IPS-NIHi11 (cell line): ENCODE measurements at places on chromosomes 6 and 20.

DNA sequence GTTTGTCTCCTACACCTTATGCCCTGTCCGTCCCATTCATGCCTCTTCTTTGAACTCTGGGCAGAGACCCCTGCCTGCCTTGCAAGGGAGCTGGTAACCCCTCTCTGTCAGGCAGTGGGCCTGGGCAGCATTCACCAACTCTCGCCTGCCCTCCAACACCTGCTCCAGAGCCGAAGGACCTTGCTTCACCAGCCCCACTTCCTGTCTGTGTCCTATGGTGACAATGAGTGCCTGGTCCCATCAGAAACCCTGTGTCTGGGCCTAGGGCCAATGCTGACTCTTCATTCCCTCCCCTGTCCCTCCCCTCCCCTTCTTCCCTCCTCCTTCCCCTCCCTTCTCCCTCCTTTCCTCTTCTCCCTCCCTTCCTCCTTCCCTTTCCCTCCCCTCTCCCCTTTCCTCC, 22.8 kb upstream of the PCMTD2 start:
- DNase-seq: no peak

GRCh38 chr6:122800906-122801305, 11.8 kb downstream of the SMPDL3A start:
- no peak for DNase-seq

DNA sequence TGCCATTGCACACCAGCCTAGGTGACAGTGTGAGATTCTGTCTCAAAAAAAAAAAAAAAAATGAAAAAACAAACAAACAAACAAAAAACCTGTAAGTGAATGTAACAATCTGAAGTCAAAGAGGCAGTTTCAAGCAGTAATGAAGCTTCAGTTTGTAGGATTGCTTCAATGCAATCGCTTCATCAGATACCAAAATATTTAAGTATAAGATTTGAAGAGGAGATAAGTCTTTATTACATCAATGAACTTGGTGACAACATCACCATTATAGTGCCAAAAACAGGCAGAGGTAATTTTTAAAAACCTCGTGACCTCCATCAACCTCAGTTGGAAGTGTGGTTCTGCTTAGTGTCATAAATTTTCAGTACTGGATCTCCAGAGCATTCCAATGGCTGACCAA, 74.7 kb downstream of the MYLK4 start:
- DNase-seq: no peak

- no peak for DNase-seq
These were observed 12.2 kb downstream of the GTPBP2 start for GRCh38 chr6:43616725-43617472.

- DNase-seq: no peak
These were observed 9.9 kb upstream of the KIF25 start for GRCh38 chr6:167987396-167988153.

- no peak for DNase-seq
These were observed 82.2 kb downstream of the ZDHHC14 start for GRCh38 chr6:157462956-157463742.

- DNase-seq: peak; percentile 48
These were observed 117.1 kb upstream of the EEF1E1 start for GRCh38 chr6:8219352-8219943.

GRCh38 chr6:133376743-133377142, 135.6 kb downstream of the EYA4 start:
- DNase-seq: no peak

DNA sequence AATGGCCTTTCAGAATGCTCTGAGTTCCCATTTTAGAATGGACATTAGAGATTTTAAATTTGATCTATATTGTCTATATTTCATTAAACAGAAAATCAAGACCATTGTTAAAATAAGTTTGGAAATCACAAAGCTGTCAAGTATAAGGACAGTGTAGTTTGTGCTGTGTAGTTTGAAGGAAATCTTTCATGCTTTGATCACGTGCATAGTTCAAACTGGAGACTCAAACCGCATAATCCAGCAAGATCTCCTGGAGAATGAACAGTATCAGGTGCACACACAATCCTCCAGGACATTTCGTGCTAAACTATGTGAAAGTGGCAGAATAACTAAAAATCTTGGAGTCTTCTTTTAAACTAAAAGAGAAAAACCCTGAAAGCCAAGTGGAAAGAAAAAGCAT, 60.8 kb upstream of the TBXT start:
- DNase-seq: no peak

- no peak for DNase-seq
These were observed 106.5 kb downstream of the TOX2 start for GRCh38 chr20:44021186-44021585.

- no peak for DNase-seq
These were observed 682 bp upstream of the CHD6 start for GRCh38 chr20:41618807-41619311.

GRCh38 chr6:52568320-52568719, 8.5 kb downstream of the TRAM2 start:
- no peak for DNase-seq

GRCh38 chr6:38118791-38119365, 299.4 kb downstream of the ZFAND3 start:
- no peak for DNase-seq

DNA sequence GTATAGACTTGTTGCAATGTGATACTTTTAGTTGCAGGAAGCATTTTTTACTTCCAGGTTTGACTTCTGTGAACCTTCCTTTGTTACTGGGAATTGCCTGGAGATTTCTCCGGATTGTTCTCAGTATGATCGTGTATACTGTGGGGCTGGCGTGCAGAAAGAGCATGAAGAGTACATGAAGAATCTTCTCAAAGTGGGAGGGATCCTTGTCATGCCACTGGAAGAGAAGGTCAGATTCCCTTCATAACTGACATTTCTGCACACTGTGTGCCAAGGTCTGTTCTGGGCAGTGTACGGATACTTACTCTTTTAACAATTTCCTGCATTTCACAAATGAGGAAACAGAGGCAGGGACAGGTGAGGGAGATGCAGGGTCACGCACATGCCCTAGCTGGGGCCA, 9.7 kb downstream of the PCMTD2 start:
- no peak for DNase-seq

GRCh38 chr20:57999465-58000111, 228.9 kb downstream of the ANKRD60 start:
- peak; percentile 73 for DNase-seq

- no peak for DNase-seq
These were observed 109.7 kb downstream of the RCAN2 start for GRCh38 chr6:46381579-46381978.

DNA sequence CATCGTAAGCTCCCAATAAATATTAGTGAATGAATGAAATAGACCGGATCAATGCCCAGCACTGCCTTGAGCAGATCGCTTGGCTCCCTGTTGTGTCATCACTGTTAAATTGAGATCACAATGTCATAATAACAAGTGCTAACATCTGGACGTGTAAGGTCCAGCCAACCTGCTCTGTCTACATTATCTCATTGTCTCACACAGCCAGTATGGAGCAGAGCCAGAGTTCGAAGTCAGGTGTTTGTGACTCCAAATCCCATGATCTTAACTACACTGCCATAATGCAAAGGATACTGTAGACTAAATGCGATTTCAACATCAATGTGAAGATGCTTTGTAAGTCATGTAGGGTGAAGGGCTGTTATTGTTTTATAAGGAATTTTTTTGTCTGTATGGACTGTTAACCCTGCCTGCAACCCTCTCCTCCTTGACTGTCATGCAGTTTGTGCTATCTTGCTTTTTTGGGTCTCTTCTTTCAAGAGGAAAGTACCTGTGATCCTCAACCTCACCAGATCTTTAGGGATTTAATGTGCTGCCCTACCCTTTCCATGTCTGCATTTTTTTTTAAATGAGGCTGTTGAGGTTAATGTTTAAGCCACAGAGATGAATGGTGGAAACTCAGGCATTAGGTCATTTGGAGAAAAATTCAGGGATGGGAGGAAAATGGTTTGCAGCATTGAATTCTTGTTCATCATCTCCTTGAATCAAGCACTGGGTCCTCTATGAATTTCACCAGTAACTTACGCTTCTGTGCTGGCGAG, 49.0 kb upstream of the OCSTAMP start:
- DNase-seq: no peak

DNA sequence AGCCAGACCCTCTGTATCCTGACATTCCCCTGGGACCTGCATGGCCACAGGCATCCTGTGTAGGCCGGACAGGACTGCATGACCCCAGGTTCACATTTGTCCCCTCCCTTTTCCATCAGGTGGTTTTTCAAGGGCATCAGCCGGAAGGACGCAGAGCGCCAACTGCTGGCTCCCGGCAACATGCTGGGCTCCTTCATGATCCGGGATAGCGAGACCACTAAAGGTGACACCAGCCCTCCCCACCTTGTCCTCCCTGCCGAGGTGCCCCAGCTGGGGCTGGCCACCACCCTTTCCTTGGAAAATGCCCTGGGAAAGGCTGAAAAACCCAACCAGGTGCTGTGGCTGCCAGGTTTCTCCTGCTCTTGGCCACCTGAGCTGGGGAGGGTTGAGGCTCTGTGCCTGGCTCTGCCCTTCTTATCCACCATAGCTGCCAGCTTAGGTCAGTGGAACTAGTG, 27.6 kb downstream of the HCK start:
- no peak for DNase-seq

DNA sequence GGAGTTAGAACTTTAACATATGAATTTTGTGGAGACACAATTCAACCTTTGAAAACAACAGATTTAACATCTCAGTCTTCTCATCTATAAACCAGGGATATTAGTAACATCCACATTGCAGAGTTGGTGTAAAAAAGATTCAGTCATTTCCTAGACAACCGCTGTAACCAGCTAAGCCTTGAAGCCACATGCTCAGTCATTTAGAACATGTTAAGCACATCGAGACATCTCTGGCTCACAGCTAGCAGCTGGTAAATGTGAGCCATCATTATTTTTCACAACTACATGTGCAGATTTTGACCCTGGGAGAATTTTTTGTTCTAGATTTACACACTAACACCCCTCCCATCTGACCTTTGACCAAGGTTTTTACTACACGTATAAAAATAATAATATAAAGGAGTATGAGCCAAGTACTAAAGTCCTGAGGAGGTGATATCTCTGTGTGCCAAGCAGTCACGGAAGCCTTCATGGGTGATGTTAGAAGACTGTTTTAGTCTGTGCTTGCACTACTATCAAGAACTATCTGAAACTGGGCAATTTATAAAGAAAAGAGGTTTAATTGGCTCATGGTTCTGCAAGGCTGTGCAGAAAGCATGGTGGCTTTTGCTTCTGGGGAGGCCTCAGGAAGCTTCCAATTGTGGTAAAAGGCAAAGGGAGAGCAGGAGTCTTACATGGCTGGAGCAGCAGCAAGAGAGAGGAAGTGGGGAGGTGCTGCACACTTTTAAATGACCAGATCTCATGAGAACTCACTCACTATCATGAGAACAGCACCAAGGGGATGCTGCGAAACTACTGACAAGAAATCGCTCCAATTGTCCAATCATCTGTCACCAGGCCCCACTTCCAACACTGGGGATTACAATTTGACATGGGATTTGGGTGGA, 48.7 kb upstream of the IL20RA start:
- DNase-seq: no peak

- DNase-seq: peak; percentile 89
These were observed 138.9 kb downstream of the TMEM242 start for GRCh38 chr6:157184202-157185015.

DNA sequence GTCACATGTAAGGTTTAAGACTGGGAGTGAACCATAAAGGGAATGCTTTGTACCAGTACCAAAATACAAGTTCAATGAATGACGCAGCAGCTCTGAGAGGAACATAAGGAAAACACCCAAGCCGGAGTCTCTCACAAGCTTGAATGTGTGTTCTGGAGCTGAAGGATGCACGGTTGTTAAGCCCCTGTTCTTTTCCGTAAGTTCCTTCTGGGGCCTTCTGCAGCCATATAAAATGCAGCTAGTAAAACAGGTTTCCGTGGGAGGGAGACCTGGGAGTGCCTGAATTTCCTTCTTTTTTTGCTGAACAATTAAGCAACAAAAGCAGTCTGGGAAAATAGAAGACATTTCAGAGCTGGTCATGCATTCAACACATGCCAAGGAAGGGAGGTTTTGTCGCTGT, 73.2 kb upstream of the JAG1 start:
- peak; percentile 14 for DNase-seq

GRCh38 chr6:39882531-39882899, 51.7 kb downstream of the MOCS1 start:
- DNase-seq: no peak

DNA sequence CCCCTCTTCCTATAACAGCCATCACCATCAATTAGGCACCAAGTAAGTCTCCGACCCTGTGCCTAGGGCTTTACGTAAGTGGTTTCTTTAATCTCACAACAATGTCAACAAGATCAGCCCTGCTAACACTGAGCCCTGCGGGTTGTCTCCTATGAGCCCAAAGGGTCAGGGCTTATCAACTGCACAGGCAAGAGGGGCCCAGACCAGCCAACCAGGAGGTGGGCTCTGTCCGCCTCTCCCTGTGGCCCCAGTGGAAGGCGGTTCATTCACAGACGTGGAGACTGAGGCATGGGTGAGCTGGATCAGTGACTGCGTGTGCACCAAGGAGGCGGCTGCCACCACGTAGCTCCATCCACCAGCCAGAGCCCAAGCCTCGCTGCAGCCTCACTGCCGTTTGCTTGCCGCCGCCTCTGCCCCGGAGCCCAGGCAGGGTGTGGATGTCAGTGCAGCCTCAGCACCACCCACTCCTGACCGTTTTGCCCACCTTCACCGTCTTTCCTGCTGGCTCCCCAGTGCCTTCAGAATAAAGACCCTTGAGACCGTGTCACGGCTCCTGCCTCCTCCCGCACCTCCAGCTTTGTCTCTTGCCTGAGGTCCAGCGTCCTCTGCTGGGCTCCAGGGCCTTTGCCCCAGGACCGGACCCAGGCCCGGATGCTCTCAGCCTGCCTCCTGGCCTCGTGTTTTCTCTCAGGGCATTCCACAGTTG, 78.7 kb downstream of the DLL1 start:
- no peak for DNase-seq
